Ascending aorta (tissue), 2 donors: ENCODE measurements at places on chromosomes 5 and 9. TPM values are rescaled to one million over a fixed set of nuclear protein-coding genes. Genes with fewer than 3 reads are reported as not detected.

DNA sequence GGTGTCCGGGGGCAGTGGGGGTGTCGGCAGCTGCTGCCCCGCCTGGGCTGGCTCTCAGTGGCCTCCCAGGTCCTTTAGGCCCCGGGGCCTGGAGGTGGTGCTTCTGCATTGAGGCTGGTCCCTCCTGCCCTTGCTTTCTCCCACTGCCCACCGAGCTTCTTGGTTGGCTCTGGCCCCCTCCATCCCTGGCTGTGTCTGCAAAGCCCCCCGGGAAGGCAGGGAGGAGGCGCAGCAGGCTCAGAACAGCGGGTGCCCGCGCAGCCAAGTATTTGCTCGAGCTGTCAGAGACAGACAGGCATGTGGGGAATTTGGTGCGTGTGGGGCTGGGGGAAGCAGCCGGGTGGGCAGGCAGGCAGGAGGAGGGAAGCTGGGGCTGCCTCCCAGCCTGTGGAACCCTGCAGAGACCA lies 11.5 kb downstream of the CXXC5 start:
- DNase-seq, result no peak

GRCh38 chr5:115655994-115656393 lies 30.2 kb upstream of the TMED7 start:
- no peak for DNase-seq

GRCh38 chr5:175032741-175033151 lies 308.4 kb downstream of the MSX2 start:
- DNase-seq, result no peak

GRCh38 chr5:110909415-110909814 lies 162.1 kb upstream of the TSLP start:
- no peak for DNase-seq

GRCh38 chr5:146995878-146996277 lies 117.3 kb upstream of the PPP2R2B start:
- no peak for DNase-seq

GRCh38 chr9:114385397-114386181 lies 2.2 kb downstream of the AKNA start:
- DNase-seq, result peak; percentile 86

GRCh38 chr5:53180538-53180937 lies 71.0 kb upstream of the MOCS2 start:
- no peak for DNase-seq

DNA sequence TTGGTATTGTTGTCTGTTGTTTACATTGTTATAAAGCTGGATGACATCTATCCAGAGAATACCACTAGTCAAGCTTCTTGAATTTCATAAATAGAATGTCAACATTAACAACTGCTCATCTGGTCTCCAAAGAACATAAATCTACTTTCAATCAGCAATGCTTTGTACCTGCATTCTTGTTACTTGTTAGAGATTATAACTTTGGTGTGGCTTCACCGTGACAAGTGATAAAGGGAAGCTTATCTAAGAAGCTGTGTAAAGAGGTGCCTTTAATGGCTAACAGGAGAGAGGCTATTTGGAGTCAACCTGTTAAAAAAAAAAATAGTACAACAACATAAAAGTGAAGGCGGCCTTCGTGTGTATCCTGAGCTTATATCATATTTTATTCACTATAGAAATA lies 41.8 kb downstream of the MUSK start:
- no peak for DNase-seq

DNA sequence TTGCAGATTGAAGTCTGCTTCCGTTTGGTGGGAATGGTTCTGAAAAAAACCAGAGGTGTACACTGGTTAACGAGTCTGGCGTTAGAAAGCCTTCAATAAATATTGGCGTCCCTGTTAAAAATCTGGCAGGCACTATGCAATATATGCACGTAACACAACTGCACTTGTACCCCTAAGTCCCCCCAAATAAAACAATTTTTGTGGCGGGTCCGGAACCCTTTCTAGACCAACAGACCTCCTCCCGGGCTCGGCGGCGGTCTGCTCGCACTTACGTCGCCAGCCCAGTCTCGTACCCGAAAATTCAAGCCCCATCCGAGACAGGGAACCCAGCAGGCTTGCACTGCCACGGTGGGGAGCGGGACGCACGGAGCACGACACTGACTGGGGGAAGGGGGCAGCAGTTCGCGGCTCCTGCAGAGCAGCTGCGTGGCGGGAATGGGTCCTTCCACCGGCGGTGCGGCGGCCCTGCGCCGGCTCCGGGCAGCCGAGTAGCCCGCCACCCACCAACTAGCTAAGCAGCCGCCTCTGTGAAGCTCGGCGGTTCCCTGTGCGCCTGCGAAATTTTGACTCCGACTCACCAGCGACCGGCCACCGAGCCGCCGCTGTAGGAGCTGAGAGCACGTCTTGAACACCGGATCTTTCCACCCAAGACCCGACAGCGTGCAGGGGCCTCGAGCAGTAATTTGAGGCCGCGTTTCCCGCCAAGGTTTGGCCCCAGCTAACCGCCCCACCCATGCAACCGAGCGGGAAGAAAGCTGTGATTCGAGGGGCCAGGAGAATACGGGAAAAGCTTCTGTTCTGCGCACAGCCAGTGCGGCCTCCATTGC lies 3.9 kb downstream of the MCIDAS start:
- DNase-seq, result no peak

Gene SLC1A3
- 3.0 TPM for total RNA-seq

Gene RLN2
- total RNA-seq, result not detected
